ENCODE measurements at places on chromosomes 6 and 20.

DNA sequence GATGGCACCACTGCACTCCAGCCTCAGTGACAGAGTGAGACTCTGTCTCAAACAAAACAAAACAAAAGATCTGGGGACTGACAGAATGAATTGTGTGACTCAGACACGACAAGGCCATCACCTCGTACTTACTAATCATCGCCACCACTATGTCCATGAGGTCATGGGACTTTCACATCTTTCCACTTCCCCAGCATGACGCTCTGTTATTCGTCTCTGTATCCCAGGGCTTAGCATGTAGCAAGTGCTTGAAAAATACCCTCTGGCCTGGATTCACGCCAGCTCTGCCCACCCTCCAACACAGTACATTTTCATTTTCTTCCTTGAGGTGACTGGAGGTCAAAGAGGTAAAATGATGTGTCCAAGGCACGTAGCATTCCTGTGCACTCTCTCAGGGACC, 27.8 kb downstream of the FGD2 start:
- peak; percentile 44 for DNase-seq

GRCh38 chr20:44080064-44080463, 106.9 kb downstream of the JPH2 start:
- no peak for DNase-seq

GRCh38 chr6:2124260-2124709, 121.1 kb downstream of the GMDS start:
- no peak for DNase-seq

DNA sequence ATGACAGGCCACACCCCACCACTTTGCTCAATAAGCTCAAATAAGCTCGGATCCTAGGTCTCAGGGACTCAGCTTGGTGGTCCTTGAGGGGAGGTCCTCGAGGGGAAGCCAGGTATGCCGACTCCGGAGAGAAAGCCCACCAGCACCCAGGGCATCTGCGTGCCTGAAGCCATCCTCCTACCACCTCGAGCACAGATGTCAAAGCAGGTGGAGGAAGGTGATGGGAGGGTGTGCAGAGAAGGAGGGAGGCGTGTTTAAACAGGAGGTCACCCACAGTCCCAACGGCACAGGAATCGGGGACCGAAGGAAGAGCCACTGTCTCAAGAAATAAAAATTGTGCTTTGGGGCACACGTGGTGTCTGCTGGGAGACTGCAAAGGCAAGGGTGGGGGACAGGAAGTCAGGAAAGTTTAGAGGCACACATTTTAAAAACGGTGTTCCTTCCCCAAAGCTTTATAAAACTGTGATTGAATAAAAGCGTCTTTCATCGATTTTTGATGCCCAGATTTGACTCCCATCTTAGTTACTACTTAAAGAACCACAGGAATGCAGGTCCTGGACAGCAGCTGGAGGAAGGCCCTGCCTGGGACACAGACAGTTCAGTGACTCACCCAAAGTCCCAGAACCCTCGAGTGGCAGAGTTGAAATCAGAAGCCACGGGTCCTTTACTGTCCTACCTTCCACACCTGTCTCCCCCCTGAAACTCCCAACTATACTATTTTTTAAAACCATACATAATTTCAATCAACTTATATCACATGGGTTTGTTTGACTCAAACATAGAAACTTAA, 221.0 kb upstream of the PDE10A start:
- no peak for DNase-seq

DNA sequence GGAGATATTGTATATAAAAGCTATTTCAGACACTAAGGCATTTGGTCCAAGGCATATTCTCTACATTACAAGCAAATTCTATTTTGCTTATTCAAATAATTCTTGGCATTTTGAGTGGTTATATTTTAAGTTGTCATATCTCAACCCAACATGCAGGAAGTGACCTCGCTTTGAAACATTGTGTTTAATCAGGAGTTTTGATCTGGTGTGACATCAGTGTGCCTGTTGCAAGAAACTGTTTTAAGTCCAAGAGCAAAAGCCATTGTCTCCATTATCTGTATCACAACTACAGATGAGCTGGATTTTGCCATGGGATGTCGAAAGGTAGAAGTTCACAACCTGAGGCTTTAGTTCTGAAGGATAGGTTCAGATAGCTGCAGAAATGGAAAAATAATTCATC, 509.9 kb upstream of the ID4 start:
- DNase-seq: no peak

DNA sequence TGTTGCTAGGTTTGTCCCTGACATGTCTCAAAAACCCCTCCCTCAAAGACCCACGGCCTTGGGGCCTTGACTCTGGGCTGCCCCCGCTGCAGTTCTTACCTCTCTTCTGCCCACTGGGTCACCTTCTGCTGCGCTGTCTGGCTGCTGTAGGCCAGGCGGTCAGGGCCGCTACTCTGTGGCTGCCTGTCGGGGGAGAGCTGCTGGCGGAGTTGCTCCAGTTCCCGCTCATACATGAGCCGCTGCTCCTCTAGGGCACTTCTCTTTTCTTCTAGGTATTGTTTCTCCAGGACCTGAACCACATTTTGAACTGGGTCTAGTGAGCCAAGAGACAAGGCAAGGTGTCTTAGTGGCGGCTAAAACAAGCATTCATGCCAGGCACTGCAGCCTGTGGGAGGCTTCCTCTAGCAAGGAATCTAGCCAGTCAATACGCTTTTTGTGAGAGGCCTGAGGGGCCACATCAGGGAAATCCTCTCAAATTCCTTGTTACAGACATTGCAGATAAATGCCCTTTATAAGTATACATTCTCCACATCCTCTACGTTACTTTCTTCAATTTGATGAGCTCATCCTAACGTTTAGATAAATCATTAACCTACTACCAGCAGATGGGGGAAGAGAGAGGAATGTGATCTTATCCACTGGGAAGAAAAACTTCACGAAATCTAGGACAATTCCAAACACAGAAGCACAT, 110.3 kb upstream of the NUP153 start:
- no peak for DNase-seq

- DNase-seq: no peak
Measured at GRCh38 chr6:41673704-41674000, 35.4 kb downstream of the MDFI start.

DNA sequence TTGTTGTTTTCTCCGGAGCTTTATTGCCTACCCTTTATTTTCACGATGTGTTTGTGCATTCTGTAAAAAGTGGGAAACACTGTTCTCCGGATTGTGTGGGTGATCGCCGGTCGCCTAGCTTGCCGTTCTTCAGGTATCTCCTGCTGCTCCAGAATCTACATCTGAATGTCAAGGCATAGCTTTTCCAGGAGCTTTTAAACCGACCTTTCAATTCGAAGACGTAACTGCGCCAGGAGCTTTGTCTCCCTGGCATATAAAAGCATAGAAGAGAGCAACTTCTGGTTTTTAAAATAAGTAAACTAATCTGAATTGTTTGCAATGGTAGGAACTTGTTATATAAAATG, 96.0 kb downstream of the HFE start:
- DNase-seq: no peak

DNA sequence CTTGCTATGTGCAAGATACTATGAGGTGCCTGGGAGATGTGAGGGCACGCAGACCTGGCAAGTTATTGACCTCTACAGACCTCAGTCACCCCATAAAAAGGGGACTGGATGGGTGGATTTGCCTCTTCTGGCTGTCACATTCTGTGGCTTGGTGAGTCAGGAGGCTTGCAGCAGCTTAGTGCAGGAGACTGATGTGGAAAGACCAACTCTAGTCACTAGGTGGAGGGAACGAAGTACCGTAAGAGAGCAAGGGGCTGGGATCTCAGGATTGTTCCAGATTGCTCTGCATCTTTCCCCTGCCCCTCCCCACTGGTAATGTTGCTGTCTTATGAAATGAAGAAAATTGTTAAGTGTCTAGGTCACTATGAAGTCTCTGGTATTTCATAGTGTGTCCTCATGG, 3.3 kb downstream of the MAPRE1 start:
- peak; percentile 14 for DNase-seq

- no peak for DNase-seq
Measured at GRCh38 chr6:63764318-63764916, 128.8 kb downstream of the PHF3 start.

DNA sequence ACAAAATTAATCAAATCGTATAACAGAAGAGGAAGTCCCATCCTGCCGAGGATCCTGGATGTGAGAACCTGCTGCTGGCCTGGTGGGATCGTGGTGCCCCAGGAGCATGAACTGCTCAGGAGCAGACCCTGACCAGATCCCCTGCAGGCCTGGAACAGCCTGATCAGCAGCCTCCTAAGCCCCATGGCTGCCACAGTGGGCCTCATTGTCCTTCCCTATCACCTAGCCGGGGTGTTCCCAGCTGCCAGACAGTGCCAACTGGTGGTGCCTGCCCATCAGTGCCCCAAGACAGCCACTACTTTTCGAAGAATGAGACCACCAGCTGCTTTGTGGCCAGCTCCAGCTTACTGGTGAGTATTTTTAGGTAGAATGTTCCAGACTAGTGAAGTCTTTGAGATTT, 19.6 kb upstream of the MAS1L start:
- DNase-seq: no peak

GRCh38 chr6:137497721-137498463, 3.7 kb upstream of the OLIG3 start:
- DNase-seq: no peak

DNA sequence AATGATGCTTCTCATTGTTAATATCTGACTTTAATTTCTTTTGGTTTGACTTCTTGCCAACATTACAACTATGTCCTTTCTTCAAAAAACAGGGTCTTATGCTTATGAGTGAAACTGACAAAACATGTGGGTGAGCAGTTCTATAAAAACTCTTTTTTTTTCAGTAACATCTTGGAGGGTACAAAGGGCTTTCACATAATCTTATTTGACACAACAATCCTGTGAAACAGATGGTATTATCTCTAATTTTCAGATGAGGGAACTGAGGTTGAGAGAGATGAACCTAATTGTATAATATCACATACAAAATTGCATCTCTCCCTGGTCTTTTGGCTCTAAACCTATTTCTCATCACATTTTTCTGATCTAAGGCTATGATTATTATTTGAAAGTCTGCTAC, 38.3 kb downstream of the MAPK14 start:
- DNase-seq: no peak

DNA sequence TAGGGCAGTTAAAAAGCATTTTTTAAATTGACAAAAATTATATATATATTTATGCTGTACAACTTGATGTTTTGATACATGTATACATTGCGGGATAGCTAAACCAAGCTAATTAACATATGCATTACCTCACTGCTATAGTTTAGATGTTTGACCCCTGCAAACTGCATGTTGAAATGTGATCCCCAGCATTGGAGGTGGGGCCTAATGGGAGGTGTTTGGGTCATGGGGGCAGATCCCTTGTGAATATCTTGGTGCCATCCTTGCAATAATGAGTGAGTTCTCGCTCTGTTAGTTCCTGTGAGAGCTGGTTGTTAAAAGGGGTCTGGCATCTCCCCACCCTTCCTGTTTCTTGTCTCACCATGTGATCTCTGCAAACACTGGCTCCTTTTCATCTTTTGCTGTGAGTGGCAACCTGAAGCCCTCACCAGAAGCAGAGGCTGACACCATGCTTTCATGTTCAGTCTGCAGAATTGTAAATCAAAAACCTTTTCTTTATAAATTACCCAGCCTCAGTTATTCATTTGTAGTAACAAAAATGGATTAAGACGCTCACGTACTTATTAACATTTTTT, 111.8 kb downstream of the MCHR2 start:
- no peak for DNase-seq

- DNase-seq: no peak
Measured at GRCh38 chr20:17635332-17636244, 46.5 kb downstream of the RRBP1 start.

DNA sequence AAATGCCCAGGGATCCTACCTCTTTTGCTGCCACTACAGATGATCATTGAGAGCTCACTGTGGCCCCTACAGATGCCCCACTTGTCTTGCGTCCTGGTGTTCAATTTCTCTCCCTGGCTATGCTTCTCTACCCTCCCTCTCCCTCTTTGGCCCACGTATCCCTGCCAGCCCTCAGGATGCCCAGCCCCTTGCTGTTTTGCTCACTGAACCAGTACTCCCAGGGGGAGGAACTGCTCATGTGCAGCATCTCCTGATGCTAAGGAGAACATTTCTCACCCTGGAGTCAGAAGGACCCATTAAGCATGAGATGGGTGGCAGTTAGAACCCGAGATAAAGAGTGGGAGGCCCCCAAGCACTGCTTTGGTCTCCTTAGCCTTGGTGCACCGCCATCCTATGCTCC, at the start of gene WFDC9:
Gene WFDC9, minus strand, starts transcription at position 101 of the 400 bp plus-strand sequence. CDS start 21,103 bp downstream, outside the sequence.
- DNase-seq: no peak

- DNase-seq: no peak
Measured at GRCh38 chr6:35206346-35206745, 7.4 kb upstream of the SCUBE3 start.

- DNase-seq: no peak
Measured at GRCh38 chr6:141426400-141426980, 706.2 kb upstream of the GJE1 start.

DNA sequence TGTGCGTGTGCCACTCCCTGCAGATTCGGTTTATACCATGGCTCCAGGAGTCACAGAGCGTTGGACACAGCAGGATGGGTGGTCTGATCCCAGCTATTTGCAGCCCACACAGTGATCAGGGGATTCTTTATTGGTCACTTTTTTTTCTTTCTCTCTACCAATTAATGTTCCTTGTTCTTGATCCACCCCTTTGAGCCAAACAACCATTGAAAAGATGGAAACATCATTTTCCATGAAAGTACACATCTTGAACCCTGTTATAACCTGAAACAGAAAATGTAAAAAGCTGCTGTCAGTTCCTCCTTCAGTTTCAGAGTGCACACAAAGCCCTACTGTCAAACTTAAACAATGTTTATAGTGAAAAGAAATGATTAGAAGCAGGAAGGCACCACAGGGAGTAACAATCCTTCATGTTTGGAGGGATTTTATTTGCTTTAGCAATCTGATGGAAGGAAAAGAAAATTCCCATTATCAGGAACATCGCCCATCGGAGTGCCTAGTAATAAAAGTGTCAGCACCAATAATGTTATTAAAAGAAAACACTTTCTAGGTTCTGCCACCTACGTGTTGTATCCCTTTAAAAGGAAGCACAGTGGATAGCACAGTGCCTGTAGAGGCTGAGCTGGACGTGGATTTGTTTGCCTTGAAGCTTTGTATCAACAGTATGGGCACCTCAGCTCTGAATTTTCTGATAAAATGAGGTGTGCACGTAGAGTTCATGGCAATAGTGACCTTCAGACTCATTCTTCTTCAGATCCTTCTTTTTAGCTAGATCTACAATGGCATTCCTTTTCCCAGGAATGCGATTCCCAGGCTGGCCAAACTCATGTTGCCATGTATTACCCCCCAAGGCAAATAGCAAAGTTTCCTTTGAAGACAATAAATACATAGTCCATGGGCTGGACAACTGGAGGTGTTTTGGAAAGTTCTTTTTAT, 16.1 kb upstream of the THBD start:
- no peak for DNase-seq

DNA sequence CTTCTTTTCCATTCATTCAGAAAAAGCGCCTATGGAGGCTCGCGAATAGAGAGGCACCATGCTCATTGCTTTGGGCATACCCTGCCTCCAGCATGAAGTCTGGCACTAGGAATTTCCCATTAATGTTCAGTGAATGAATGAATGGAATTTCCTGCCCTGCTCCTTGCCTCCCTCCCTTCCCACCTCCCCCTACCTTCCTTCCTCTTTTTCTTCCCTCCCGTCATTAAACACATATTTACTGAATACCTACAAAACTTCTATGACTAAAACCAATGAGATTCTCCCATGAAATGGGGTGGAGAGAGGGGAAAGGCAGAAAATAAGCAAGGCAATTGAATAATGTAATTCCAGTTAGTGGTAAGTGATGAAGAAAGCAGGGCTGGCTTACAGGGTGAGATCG, 213.8 kb upstream of the AGPAT4 start:
- no peak for DNase-seq

- DNase-seq: no peak
Measured at GRCh38 chr20:63182425-63182824, 33.5 kb downstream of the YTHDF1 start.
